T-helper 2 cell treated with Interferon-gamma antibody and Interleukin-4, amounts not matched to agents 100 ng/mL and 5 ng/mL, for 36 hours (primary cell): ENCODE measurements at places on chromosomes 11 and 22. TPM values are rescaled to one million over a fixed set of nuclear protein-coding genes. Genes with fewer than 3 reads are reported as not detected.

Gene ALDH3B2
- total RNA-seq: not detected in 2 replicates

Gene SPI1
- total RNA-seq: not detected in 2 replicates

Gene TRIM49
- total RNA-seq: not detected in 2 replicates

Gene SLC22A12
- not detected in 2 replicates for total RNA-seq

Gene PKDREJ
- not detected in 2 replicates for total RNA-seq

Gene GRIA4
- total RNA-seq: not detected in 2 replicates

Gene OR9I1
- not detected in 2 replicates for total RNA-seq

Gene OR2AG2
- total RNA-seq: 0.18 and 0.25 TPM in 2 replicates

Gene FXYD2
- 0.84 and 1.3 TPM in 2 replicates for total RNA-seq

Gene SHANK3
- total RNA-seq: 0.02 and 0.05 TPM in 2 replicates

Gene IL18BP
- 15.2 and 15.7 TPM in 2 replicates for total RNA-seq

Gene FOLR1
- total RNA-seq: not detected in 2 replicates

Gene FAM180B
- 0.18 and 0.20 TPM in 2 replicates for total RNA-seq

Gene RASGRP2
- 276 and 280 TPM in 2 replicates for total RNA-seq

Gene CCDC89
- total RNA-seq: 0.43 TPM in 1 of 2 replicates, not detected in the other

Gene MN1
- 0.23 and 0.27 TPM in 2 replicates for total RNA-seq

Gene NLRP6
- total RNA-seq: 2.4 and 2.7 TPM in 2 replicates

Gene TIMP3
- 0.05 TPM in 1 of 2 replicates, not detected in the other for total RNA-seq

Gene SDHD
- 81.1 and 86.7 TPM in 2 replicates for total RNA-seq

Gene CABP4
- total RNA-seq: 3.7 and 4.0 TPM in 2 replicates

Gene ZNF202
- 17.7 and 18.9 TPM in 2 replicates for total RNA-seq

Gene CCDC15
- 9.3 and 9.5 TPM in 2 replicates for total RNA-seq

Gene TRIM29
- not detected in 2 replicates for total RNA-seq

Gene RIMBP3C
- 0.50 and 0.59 TPM in 2 replicates for total RNA-seq

Gene CST6
- 0.34 TPM in 1 of 2 replicates, not detected in the other for total RNA-seq

Gene SCGB1D4
- total RNA-seq: not detected in 2 replicates

Gene PPP1R14B
- total RNA-seq: 141 and 144 TPM in 2 replicates

Gene POU2AF2
- not detected in 2 replicates for total RNA-seq

Gene FREY1
- total RNA-seq: 2.4 and 4.4 TPM in 2 replicates

Gene CSF2RB
- 7.8 TPM in 2 replicates for total RNA-seq

Gene FOLR3
- not detected in 2 replicates for total RNA-seq

Gene SAA1
- not detected in 2 replicates for total RNA-seq

Gene C1QTNF5
- total RNA-seq: not detected in 2 replicates

Gene TYMP
- 45.6 and 48.8 TPM in 2 replicates for total RNA-seq

Gene JAM3
- 0.91 and 1.7 TPM in 2 replicates for total RNA-seq

Gene TPBGL
- total RNA-seq: 0.14 and 0.18 TPM in 2 replicates

Gene PTDSS2
- 26.5 and 28.4 TPM in 2 replicates for total RNA-seq

Gene OOSP1
- total RNA-seq: not detected in 2 replicates

Gene NPAS4
- total RNA-seq: 0.27 and 0.61 TPM in 2 replicates

Gene LRP5
- 11.1 and 12.5 TPM in 2 replicates for total RNA-seq

Gene SLC22A8
- total RNA-seq: not detected in 2 replicates

Gene MAPK8IP2
- total RNA-seq: 0.25 and 0.30 TPM in 2 replicates

Gene EXT2
- 27.5 and 31.2 TPM in 2 replicates for total RNA-seq

Gene MLC1
- 0.32 and 0.55 TPM in 2 replicates for total RNA-seq

Gene CHRM1
- total RNA-seq: not detected in 2 replicates

Gene BBOX1
- total RNA-seq: not detected in 2 replicates

Gene SSTR3
- total RNA-seq: 0.61 and 0.64 TPM in 2 replicates

Gene DAGLA
- total RNA-seq: 0.07 and 0.09 TPM in 2 replicates

Gene OR4X2
- not detected in 2 replicates for total RNA-seq

Gene RCOR2
- 0.16 and 0.25 TPM in 2 replicates for total RNA-seq

Gene OR8G5
- total RNA-seq: not detected in 2 replicates

Gene CRY2
- total RNA-seq: 26.8 and 29.4 TPM in 2 replicates

Gene OR4D5
- not detected in 2 replicates for total RNA-seq

Gene SCGB1A1
- not detected in 2 replicates for total RNA-seq

Gene ART1
- total RNA-seq: not detected in 2 replicates
